ENCODE measurements at places on chromosomes 2 and 18.

GRCh38 chr2:118737684-118738083 lies 109.8 kb downstream of the EN1 start:
- no peak for DNase-seq

- no peak for DNase-seq
Observed at GRCh38 chr2:37544591-37545031, 126.8 kb downstream of the CDC42EP3 start.

- peak; percentile 29 for DNase-seq
Observed at GRCh38 chr2:767440-767839, 90.2 kb upstream of the TMEM18 start.

- no peak for DNase-seq
Observed at GRCh38 chr2:143819190-143819735, 690.0 kb downstream of the ARHGAP15 start.

GRCh38 chr2:12376025-12376424 lies 340.7 kb upstream of the TRIB2 start:
- DNase-seq, result no peak

DNA sequence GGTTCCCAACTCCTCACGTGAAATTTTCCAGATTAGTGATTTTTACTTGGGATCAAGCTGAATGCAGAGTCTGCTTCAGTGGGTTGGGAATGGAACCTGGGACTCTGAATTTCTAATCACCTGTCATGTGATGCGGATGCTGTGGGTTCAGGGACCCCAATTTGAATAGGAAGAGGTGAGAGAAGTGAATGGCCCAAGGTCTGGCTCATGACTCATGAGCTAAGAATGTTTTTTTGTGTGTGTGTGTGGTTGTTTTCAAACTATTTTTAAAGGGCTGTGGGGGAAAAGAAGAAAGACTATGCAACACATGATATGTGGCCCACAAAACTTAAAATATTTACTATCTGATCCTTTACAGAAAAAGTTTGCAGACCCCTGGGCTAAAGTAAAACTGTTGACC lies 108.5 kb upstream of the CYRIA start:
- no peak for DNase-seq

- DNase-seq, result no peak
Observed at GRCh38 chr2:17095340-17095739, 422.9 kb downstream of the RAD51AP2 start.

DNA sequence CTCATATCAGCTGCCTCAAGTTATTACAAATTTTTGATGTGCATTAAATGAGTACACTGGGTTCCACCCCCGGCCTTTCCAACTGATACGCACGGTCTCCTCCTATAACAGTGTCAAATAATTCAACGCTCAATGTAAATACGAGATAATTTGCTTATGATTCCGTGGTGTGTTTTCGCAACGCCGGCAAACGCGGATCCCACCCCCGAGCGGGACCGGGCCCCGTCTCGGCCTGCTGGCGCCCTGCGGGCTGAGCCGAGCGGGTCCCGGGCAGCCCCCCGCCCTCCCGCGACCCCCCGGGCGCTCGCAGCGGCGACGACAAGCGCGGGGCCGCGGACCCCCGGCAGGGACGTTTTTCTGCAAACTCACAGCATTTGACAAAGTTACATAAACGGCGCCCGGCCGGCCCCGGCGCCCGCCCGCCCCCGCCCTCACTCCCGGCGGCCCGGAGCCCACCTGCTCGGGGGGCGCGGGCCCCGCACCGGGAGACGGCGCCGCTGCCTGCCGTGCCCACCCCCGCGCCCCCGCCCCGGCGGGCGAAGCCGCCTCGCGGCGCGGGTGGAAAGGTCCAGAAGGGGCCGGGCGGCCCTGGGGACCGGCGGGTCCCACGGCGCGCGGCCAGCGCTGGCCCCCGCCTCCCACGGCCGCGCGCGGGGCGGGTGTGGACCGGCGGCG lies 762 bp downstream of the HDAC4 start:
- no peak for DNase-seq

GRCh38 chr2:65228263-65228750 lies 676 bp downstream of the ACTR2 start:
- no peak for DNase-seq
